ENCODE measurements at places on chromosomes 1 and 21.

DNA sequence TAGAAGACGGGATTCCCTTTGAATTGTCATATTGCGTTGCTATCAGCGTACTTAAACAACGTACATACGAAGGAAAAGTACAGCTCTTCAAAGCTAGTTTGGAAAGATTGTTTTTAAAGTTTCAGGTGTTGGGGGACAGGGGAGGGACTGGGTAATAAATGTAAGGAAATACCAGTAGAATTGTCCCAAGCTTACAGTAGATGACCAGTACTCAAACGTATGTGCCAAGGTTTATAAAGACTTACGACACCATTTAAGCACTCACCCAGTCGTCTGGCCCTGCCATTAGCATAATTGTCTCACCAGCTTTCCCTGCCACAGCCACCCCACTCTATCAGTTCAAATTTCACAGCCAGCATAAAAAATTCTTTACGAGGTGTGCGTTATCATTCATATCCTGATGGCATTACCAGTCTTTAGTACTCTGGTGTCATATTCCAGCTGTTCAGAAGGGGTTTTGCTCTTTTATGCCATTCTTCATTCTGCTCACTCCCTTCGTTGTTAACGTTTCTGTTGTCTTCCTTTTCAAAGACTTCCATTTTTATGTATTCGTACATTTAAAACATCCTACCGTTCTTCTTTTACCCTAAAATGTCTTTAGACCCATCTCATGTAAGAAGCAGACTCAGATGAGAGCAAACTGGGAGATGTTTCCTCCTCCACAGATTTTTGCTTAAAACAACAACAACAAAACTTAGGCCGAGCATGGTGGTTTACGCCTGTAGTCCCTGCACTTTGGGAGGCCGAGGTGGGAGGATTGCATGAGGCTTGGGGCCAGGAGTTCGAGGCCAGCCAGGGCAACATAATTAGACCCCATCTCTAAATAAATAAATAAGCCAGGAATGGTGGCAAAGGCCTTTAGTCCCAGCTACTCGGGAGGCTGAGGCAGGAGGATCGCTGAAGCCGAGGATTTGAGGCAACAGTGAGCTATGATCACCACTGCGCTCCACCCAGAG is 1.0 kb upstream of the HP1BP3 start:
- DNase-seq: peak; percentile 72

DNA sequence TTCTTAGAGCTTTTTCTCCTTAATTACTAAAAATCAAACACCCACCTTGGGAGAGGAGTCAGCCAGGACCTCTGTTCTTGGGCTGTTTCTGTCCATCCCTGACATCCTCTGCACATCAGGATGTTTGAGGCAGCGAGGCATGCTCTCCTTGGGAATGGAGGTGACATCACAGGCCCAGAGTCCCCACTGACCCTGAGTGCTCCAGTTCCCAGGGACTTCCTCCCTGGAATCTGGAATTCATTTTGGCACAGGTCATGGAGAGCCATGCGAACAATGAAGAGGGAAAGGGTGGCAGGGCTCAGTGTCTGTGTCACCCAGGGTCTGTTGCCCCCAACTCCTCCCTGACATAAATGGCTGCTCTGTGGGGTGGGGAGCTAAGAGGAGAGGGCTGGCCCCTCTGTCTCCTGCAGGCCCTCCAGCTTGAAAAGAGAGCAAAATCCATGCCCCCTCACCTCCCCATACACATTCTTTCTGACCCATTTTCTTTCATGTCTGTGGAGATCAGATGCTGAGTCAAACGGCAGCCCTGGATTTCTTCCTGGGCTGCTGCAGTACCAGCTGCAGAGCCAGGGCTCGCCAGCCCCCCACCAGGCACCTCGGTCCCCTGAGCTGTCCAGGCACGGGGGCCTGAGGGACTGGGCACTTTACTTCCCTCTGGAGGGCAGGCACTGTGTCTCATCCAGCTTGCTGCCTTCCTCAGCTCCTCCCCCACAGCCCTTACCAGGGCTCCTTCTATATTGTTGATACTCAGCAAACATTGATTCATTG is 102.0 kb downstream of the NMNAT2 start:
- DNase-seq: no peak

DNA sequence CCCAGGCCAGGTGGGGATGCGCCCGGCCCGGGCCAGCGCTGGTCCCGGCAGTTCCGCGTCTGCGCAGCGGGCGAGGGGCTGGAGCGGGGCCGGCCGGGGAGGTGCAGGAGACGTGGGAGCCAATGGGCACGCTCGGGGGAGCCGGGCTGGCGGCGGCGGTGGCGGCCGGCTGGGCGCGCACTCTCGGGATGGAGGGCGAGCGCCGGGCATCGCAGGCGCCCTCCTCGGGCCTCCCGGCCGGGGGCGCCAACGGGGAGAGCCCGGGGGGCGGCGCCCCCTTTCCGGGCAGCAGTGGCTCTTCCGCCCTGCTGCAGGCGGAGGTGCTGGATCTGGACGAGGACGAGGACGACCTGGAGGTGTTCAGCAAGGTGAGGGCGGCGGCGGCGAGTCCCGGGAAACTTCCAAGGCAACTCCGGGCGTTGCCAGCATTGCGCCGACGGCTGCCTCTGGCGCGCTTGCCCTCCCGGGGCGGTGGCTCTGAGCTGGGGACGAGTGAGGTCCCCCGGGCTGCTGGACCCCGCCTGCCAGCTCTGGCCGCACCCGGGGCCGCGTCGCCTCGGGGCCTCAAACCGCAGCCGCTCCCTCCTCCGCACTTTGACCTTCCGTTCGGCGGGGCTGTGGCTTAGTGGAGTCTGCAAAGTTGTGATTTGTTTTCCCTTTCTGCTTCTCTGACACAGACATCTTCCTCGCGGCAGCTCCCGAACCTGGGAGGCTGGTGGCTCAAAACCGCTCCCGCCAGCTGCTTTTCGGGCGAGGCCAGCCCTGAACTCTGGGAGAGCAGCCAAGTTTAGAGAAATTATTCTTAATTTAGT is at the start of gene SNX7:
Gene SNX7, plus strand, starts transcription at position 178 of the 812 bp plus-strand sequence. Its CDS starts 11 bp downstream, at position 189.
- DNase-seq: no peak

DNA sequence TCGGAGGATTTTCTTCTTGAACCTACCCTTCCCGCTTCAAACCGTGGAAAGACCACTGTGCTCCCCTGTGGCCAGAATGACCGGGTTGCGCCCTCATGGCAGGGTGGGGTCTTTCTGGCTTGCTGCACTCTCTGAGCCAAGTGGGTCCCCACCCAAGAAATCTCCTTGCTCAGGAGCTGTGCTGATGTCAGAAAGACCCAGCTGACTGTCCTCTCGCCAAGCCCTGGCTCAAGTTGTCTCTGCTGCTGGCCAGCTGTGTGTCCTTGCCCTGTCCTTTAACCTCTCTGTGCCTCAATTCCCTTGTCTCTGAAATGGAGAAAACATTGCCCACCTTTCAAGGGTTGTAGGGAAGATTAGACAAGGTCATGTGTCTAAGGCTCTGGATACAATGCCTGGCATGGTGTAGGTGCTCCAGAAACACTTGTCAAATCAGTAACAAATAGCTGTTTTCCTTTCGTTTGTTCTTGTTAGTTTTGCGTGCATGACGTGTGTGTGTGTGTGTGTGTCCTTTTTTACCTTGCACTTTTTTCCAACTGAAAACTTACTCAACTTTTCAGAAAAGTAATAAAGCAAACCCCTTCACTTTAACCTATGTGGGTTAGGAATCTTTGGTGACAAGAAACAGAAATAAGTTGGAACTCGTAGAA is 41.1 kb upstream of the RPL11 start:
- DNase-seq: no peak

DNA sequence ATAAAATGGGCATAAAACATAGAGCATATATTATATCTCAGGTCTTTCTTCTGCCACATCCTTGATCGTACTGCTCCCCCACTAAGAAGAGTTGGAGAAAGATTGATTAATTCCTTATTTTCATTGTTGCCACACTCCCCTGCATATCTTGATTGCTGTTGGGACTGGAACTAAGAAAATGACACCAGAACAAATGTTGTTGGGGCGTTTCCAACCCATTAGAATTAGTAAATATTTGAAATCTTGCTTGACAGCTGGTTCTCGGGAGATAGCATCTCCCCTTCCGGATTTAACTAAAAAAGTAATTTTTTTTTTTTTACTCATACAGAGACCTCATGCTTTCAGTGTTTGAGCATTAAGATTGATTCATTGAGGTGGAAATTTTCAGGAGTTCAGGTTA is 493.0 kb upstream of the PLXNA2 start:
- no peak for DNase-seq

DNA sequence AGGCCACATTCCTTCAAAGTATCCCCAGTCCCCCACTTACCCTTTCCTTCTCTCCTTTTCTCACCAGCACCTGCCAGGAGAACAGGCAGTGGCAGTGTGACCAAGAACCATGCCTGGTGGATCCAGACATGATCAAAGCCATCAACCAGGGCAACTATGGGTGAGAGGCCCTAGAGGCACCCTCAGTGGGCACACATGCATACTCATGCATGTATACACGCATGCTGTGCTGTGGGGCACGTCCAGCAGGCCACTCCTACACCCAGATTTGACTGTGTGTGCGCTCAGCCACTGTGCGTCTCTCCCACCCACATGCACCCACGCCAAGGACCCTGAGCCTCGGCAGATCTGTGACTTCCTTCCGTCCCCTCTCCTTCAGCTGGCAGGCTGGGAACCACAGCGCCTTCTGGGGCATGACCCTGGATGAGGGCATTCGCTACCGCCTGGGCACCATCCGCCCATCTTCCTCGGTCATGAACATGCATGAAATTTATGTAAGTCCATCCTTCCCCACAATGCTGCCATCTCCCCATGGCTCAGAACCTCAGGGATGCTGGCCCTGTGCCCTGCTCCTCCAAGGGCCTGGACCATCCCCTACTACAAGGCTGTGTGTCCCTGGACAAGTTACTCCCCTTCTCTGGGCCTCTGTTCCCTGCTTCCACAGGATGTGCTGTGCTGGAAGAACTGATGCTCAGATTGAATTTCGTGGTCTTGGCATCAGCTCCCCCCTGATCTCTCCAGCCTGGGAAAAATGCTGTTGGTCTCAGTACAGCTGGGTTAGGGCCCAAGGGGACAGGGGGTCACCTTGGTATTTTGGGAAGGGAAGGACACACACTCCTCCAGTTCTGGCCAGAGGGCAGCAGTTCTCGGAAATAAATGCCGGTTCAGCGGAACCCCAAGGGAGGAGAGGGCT is 7.0 kb downstream of the TINAGL1 start:
- DNase-seq: no peak
